Activated CD4-positive, CD25-positive, alpha-beta regulatory T cell treated with anti-CD3 and anti-CD28 coated beads, Interleukin-2, amount 50 U/mL, for 24 hours (primary cell): ENCODE measurements at places on chromosomes 7 and 10.

DNA sequence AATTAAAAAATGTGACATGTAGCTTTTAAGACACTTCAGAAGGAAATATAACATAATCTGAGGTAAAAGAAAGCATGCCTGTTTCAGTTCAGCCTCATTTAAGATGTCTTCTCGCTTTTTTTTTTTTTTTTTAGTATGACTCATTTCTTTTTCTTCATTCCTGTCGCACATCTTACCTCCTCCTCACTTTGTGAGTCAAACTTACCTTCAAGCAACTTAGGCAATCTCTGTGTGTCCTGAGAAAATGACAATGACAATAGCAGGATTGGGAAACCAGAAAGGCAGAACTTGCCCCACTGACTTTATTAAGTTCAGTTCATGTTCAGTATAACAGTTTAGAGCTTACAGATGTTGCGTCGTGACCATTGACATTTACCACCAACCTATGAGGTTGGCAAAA, 7.7 kb downstream of the PTN start:
- no peak for ATAC-seq

GRCh38 chr10:71302451-71302850, 16.6 kb upstream of the SLC29A3 start:
- no peak for ATAC-seq

DNA sequence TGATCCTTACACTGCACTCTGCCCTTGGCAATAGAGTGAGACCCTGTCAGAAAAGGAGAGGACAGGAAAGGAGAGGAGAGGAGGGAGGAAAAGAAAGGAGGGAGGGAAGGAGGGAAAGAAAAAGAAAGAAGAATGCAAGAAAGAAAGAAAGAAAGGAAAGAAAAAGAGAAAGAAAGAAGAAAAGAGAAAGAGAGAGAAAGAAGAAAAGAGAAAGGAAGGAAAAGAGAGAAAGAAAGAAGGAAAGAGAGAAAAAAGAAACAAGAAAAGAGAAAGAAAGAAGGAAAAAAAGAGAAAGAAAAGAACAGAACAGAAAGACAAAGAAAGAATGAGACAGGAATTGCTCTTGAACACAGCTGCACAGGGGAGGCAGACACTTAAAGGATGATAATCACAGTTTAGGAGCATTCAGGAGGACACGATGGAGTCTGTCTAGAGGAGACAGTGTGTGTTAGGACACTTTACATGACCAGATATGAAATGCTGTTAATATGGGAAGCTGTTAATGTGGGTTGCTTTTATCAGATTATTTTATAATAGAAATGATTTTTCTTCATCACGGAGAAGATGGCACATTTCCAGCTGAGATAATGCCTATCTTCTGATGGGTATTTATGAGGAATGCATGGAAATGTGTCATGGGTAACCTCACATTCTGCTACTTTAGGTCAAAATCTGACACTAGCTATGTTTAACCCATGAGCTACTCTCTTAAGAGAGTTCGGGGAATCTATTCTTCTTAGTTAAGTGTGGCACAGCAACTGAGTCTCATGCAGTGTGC, 160.5 kb downstream of the BAMBI start:
- no peak for ATAC-seq

DNA sequence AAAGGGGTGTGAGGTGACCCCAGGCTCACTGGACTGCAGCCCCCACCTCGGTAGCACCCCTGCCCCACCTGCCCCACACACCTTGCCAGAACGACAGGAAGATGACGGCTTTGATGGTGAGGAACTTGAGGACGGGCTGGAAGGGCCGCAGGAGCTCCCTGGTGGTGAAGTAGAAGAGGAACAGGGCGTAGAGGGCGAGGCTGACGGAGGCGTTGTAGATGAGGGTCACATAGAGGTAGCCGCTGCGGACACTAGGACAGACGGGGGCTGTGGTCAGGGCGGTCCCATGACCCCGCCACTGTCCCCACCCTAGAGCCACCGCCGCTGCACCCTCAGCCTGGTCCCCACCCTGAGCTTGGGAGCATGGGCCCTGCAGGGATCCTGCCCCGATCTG, 7.6 kb downstream of the TMEM184A start:
- ATAC-seq = no peak

- ATAC-seq = no peak
Measured at GRCh38 chr10:70827086-70827757, 11.5 kb downstream of the SGPL1 start.

GRCh38 chr7:7651479-7651878, 10.9 kb downstream of the UMAD1 start:
- no peak for ATAC-seq

DNA sequence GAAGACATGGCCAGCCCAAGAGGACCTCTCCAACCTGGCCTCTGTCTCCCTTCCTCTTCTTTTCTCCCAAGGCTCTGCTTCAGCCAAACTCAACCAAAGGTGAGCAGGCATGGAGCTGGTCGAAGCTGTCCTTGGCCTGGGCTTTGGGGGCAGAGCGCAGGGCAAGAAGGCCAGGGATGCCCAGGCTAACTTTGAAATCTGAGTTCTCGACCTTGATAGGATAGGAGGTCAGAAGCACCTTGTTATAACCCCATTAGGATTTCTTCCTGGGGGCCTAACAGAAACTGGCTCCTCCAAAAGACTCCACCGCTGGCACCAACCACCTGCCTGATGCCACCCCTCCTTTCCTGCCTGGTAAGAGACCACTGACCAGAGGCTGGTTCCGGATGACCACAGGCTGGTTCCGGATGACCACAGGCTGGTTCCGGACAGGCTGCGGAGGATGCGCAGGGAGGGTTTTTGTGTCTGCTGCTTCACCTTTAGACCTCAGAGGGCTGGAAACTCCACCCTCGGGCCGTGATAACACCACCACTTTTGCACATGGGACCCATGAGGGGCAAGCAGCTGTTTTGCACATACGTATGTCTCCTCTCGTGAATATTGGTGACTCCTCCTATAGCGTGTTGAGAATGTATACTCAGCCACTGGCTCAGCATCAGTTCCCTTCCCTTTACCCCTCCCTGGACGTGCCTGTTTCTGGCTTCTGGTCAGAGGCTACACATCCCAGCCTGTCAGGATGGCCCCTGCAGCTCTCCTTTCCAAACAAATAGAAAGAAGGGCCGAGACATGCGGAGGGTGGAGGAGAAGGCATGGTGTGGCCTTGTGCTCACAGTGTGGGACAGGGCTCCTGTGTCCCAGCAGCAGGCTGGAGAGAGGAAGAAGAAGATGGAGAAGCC, 140.1 kb downstream of the DNAJB6 start:
- no peak for ATAC-seq

- ATAC-seq = no peak
Measured at GRCh38 chr7:71419546-71420337, 287.8 kb downstream of the GALNT17 start.

- ATAC-seq = no peak
Measured at GRCh38 chr7:101795461-101795860, 22.0 kb upstream of the CUX1 start.

DNA sequence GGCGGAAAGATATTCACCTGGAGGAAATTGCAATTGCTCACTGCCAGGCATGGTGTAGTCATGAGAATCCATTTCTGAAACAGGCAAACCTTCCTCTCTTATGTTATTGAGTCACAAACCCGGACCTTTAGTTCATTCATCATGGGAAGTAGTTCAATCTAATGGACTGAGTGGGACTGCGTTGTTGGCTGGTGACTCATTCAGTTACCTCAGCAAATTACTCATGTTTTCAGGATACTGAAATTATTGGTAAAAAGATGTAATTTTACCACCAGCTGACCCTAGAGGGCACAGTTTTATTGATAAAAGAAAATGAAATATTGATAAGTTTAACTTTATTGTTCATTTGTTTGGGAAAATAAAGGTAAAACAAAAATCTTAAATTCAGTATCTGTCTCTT, 1194.4 kb upstream of the SORCS1 start:
- ATAC-seq = peak; percentile 27

- ATAC-seq = no peak
Measured at GRCh38 chr10:13913897-13914296, 327.1 kb downstream of the PRPF18 start.

DNA sequence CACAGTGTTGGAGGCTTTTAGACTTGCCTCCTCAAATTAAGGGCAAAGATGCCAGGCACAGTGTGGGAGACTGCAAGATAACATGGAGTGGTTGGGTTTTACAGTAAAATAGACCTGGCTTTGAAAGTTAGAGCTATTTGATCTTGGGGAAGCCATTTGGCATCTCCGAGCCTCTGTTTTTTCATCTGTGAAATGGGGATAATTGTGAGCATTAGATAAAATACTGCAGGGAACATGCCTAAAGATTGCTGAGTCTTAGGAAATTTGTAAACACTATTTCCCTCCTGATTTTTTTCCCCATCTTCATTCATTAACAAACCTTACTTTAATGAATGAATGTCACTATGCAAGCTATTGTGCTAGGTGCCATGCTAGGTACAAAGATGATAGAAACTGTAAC, 241.3 kb upstream of the SLC26A5 start:
- ATAC-seq = no peak

DNA sequence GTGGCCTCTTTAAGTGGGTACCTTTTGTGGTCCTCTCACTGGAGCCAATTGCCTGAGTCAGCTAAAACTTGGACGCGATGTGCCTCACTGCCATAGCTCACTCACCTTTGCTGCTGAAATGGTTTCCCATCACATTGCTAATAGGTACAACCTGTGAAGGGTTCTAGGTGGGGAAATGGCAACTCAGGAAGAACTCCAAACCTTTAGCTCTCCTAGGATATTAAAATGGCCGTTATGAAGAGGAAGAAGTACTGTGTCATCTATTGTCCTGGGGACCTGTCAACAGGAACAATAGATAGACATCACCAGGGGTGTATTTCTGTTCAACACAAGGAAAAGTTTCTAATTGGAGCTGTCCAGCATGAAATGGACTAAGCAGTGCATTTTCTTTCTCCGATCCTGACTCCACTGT, 1.2 kb upstream of the ZNF655 start:
- ATAC-seq = no peak

- ATAC-seq = no peak
Measured at GRCh38 chr7:54874804-54875203, 115.8 kb upstream of the SEC61G start.

DNA sequence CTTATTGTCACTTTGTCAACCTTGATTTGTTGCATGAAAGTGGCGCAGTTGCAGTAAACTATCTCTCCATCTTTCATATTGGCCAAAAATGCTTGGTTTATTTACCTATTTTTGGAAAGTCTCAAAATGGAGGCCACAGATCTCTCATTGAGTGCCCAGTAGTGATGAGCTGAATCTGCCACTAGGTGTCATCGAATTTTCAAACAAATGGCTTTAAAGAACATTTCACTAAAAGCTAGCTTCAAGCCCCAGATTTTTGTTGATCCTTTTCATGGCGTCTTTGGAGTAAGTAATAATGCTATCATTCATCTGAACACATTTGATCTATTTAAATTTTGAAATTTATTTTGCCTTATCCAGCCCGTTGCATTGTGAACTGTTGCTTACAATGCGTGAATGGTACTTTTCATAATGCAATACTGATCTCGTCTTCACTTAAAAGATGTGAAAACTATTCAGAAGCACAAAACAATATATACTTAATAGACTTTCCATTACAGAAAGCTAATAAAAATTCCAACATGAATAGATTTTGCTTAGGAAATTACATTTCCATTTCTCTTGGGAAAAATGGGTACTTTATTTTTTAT, 236.2 kb downstream of the DNAJB9 start:
- no peak for ATAC-seq

GRCh38 chr7:44324204-44324480, 1.3 kb downstream of the CAMK2B start:
- ATAC-seq = no peak

DNA sequence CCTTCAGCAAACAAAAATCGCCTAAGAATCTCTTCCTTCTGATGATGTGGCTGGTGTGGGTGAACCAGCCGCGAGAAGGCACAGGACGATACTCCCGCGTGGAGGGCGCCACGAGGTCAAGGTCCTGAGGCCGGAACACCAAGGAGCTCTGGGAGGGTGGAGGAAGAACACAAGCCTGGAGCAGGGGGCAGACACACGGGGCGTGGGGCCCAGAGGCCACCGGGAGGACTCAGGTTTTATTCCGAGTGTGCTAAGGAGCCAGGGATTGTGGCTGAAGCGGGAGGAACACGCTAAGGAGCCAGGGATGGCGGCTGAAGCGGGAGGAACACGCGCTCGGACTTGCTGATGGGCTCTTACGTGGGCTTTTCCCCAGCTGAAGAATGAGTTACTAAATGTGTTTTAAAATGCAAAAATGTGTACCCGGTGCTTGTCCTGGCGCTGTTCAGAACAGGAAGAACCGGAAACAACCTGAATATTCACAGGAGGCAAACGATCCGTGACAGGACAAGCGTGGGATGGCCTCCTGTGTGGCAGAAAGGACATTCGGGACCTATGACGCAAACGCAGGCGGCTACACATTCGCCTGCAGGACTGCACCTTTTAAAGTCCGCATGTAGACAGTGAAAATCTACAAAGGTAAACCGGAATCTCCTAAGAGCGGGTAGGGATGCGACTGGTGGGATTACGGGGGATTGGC, 64.0 kb downstream of the MAD1L1 start:
- ATAC-seq = no peak

DNA sequence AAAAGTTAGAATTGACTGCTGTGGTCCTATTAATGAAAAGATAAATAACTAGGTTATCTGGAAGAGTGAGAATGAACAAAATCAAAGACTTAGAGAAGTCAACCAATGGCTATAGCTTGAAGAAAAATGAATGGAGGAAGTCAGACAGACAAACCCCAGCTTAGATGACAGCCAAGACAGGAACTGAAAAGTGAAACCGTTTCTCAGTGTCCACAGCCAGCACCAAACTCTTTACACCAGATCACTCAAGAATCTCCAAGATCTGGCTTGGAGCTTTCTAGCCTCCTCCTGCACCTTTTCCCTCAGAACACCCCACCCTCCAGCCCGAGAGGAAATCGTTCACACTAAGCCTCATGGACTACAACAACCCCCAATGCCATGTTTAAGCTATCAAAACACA, 167.0 kb downstream of the SFMBT2 start:
- ATAC-seq = no peak

GRCh38 chr10:70664702-70665195, 7.6 kb upstream of the ADAMTS14 start:
- ATAC-seq = no peak

DNA sequence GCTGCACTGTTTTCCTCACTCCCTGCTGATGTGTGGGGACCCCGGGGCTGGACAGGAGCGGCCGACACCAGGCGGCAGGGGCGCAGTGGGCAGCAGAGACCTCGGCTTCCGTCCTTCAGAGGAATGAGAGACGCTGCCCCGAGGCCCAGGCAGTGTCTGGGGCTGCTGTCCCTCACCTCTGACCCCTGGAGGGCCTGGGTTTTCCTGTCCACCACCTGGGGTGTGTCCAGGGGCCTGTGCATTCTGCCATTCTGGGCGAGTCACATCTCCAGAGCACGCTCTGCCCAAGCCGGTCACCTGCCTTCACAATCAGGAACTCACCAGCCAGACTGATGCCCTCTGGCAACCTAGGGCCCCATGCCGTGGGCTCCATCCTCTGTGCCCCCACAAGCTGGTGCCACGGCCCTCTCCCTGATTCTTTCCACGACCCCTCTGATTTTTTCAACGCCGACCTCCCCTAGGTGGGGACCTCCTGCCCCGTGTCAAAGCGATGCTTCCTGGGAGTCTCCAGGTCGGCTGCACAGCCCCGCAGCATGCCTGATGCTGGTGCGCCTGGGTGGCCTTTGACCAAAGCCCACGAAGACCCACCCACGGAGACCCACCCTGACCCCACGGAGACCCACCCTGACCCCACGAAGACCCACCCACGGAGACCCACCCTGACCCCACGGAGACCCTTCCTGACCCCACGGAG, 53.7 kb upstream of the CFAP46 start:
- no peak for ATAC-seq

- no peak for ATAC-seq
Measured at GRCh38 chr10:84632866-84633265, 304.5 kb downstream of the CCSER2 start.
